C1 segment of cervical spinal cord (tissue), 14 donors: ENCODE measurements at places on chromosomes 3 and 15.

GRCh38 chr3:165830746-165831145 is 6.5 kb downstream of the BCHE start:
- no peak for DNase-seq

GRCh38 chr3:13460341-13460736 is 19.8 kb upstream of the HDAC11 start:
- DNase-seq: no peak

DNA sequence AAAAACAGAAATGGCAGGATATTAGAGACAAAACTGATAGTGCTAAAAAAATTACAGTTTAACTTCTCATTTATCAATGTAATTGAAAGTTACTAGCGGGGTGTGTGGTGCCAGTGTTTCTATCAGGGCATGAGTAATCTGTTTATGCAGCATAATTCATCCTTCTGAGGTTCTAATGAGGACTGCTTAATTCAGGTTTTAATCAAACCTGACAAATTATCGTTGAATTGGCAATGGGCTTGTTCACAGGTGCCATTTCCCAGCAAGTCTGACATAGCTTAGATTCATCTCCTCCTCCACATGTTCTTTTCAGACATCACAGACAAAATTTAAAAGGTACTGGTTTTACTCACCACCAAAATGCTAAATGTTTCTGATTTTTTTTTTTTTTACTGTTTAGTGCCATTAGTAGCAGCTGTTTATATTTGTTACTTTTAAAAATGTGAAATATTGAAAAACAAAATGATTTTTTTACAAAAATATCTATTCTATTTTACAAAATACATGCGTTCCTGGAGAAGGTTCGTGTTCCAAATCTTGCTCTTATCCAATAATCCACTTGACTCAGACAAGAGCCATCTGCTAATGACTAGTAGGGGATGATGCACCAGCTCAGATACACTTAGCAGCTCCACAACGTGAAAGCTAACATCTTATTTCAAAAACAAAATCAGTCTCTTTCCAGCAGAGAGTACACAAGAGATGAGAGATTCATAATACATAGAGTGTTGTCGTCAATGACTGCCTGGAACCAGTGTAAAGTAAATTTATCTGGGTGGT is 447.7 kb upstream of the DPPA4 start:
- DNase-seq: no peak

DNA sequence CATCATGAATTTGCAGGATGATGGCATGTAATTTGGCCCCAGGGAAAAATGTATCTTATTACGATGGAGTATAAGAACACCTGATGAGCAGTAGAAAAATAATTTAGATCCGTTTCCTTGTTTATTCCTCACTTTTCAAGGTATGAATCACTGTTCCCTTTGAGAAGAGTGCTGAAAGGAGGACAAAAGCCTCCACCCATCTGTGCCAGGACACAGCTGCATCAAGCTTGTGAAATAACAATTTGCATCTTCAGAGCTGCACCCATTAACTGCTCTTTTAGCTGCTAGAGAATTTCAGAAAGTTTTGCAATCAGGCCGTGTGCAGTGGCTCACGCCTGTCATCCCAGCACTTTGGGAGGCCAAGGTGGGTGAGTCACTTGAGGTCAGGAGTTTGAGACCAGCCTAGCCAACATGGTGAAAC is 9.6 kb downstream of the CLDND1 start:
- no peak for DNase-seq

GRCh38 chr15:57152666-57153539 is 223.4 kb upstream of the CGNL1 start:
- DNase-seq: no peak

- DNase-seq: no peak
Measured at GRCh38 chr15:99239545-99240198, 9.7 kb downstream of the TTC23 start.

- no peak for DNase-seq
Measured at GRCh38 chr15:63006032-63006878, 36.3 kb upstream of the TPM1 start.

DNA sequence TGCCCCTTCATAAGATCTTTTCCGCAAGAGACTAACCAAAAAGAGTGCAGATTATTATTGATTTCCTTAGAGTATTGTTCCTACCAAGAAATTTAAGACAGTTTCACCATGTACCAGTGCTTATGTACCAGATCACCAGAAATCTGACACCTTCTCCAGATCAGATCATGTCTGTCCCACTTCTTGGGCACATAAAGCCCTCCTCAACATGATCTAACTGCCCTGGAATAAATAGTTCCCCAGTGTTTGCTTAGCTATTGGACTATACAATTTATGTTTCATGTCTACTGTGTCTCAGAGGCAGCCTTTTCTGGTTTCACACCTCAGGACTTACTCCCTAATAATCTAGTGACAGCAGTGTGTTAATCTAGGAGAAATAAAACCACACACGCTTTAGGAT is 46.8 kb downstream of the NME9 start:
- DNase-seq: no peak

GRCh38 chr3:146581080-146581601 is 24.0 kb downstream of the PLSCR5 start:
- no peak for DNase-seq

GRCh38 chr15:81625896-81626295 is 251.9 kb upstream of the TMC3 start:
- DNase-seq: no peak

- DNase-seq: no peak
Measured at GRCh38 chr15:79416876-79417275, 15.3 kb upstream of the MINAR1 start.

DNA sequence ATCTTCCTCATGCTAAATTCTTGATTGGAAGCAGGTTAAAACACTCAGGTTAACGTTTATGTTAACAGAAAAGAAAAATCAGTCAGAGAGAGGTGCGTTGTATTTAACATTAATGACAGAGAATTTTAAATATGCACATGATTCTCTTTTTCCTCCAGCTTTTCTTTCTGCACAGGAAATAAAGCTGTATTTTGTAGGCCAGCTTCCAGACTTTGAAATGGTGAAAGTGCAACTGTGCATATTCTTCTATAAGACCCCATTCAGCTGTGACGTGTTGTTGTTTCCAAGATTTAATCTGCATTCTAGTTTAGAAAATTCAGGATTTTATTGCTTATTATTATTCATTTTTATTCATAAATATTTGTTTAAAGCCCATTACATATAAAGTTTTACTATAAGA is 11.8 kb downstream of the MBNL1 start:
- no peak for DNase-seq

DNA sequence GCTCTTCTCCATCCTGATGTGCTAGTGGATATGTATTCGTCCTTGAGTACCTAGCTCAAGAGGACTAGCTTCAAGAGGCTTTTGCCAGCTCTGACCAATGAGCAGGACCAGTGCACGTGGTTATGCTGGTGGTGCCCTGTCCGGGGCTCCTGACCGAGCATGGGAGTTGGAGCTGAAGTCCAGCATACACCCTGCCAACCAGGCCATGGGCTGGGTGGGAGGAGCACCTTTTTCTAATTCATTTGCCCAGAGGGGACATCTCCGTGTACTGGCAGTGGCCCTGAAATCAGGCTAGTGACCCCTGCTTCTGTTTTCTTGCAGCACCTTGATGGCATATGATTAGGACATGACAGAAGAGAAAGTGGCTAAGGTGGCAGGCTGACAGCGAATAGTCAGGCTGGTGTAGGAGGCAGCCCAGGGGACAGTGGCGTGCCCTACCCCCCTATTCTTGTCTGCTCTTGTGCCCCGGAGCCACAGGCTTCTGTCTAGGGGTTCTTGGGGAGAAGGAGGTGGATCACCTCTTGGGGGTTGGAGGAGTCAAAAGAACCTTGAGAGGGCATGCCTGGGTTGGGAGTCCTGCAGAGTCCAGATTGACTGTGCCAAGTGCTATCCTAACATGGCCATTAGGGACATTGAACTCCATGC is 16.5 kb downstream of the PODXL2 start:
- DNase-seq: no peak

- no peak for DNase-seq
Measured at GRCh38 chr3:73555076-73555475, 69.7 kb downstream of the PDZRN3 start.

DNA sequence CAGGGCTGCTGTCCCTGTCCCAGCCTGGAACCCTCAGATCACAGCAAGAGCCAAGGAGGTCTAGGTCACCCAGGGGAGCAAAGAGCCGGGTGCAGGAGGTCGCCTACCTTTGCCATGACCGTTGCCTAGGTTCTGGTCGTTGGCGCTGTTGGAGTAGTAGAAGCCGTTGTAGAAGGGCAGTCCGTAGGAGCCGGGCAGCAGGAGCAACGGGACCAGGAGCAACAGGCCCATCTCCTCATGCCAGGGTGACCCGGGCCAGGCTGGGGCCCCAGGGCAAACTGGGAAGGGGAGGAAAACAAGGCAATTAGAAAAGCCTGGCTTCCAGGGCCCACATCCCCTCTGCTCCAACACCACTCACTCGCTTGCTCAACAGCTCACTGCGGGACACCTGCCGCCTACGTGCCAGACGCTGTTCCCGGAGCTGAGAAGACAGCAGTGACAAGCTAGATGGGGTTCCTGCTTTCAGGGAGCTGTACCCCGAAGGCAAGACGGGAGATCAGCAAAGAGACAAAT is 8.2 kb downstream of the HAPLN3 start:
- no peak for DNase-seq

DNA sequence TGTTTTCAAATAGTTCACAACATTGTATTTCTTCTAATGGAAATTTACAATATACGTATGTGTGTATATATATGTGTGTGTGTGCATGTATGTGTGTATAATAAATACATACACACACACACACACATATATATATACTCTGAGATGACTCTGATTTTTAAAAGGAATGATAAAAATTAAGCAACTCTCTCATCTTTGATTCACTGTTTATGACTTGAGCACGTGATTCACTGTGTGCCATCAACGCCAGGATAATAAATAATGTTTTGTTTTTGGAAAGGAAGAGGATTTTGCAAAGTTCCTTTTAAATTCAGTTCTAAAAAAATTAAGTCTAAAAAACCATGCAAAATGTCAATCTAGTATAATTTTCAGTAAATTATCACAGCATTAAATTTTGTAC is 132.4 kb downstream of the P3H2 start:
- DNase-seq: no peak

GRCh38 chr3:100269410-100270214 is 8.8 kb downstream of the TBC1D23 start:
- no peak for DNase-seq

DNA sequence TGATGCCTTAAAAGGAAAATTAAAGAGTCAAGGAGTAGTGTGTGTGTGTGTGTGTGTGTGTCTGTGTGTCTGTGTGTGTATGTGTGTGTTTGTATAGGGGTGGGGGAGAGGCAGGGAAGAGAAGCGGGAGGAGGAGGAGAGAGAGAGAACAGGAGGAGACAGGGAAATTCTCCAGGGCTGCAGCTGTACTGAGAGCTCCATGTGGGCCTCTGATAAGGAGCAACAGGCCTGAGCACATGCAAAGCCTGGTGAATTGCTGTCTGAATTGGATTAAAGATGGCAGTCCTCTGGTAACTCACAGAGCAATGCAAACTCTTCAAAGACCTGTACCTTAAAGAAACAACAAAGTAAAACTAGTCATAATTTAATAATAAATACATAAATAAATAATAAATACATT is 70.6 kb downstream of the SEMA6D start:
- no peak for DNase-seq

DNA sequence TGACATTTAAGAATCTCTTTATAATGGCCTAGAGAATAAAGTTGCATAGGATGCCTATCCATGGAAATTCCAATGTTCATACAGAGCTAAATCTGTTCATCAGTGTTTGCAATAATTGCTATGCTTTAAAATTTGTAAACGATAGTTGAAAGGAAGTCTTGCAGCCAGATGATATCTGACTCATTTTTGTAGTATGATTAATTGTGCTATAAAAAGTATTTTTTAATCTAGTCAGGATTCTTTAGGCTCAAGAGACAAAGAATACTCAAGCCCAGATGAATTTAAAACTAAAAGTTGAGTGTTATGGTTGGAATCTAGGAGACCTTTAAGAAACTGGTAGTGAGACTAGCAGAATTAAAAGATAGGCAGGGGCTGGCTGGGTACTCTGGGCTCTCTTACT is 50.5 kb downstream of the SUCNR1 start:
- DNase-seq: no peak

DNA sequence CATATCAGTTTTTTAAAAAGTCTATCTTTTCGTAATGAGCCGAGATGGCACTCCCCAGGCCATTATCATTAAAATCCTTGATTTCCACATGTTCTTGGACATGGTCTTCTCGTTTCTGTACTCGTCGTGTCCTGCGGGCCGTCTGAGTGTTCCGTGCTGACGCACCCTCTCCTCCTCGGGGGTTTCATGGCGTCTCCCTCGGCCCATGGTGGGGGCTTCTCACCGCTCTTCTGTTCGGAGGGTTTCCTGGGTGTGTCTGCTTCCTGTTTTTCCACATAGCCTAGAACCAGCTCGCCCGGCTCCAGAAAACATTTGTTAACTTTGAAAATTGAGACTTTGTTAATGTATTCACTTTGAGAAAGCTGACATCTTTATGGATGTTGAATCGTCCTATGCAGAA is 92.7 kb downstream of the VGLL4 start:
- no peak for DNase-seq

DNA sequence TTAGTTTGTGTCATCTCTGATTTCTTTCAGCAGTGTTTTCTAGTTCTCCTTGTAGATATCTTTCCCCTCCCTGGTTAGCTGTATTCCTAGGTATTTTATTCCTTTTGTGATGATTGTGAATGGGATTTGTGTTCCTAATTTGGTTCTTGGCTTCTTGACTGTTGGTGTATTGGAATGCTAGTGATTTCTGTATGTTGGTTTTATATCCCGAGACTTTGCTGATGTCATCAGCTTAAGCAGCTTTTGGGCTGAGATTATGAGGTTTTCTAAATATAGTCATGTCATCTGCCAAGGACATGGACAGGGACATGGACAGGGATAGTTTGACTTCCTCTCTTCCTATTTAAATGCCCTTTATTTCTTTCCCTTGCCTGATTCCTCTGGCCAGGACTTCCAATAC is 35.8 kb downstream of the MYO9A start:
- DNase-seq: no peak

- no peak for DNase-seq
Measured at GRCh38 chr15:40430271-40430805, 10.4 kb upstream of the BAHD1 start.

DNA sequence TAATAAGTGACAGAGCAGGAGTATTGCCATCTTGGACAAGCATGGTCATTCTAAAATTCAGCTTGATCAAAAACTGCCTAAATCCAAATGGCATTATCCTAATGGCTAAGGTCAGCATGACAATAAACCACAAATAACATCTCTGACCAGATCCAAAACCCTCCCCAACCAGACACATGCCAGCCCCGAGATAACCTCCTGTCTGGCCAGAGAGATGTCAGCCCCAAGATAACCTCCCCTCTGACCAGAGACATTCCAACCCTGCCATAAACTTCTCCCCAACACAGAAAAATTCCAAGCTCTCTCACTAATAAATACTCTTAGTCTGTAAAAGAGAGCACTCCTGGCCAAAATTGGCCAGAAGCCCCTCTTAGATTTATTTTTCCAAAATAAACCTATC is 470.5 kb upstream of the UBE2E2 start:
- no peak for DNase-seq

- no peak for DNase-seq
Measured at GRCh38 chr15:89664441-89665350, 9.4 kb upstream of the KIF7 start.

- DNase-seq: no peak
Measured at GRCh38 chr15:87944050-87944449, 312.5 kb downstream of the NTRK3 start.
